Stimulated activated CD8-positive, alpha-beta memory T cell treated with anti-CD3 and anti-CD28 coated beads, Interleukin-2, amount 100 ng/mL, for 1 hour (primary cell): ENCODE measurements at places on chromosomes 3 and 15.

GRCh38 chr3:51940648-51941462 lies 849 bp downstream of the RRP9 start:
- DNase-seq: no peak

DNA sequence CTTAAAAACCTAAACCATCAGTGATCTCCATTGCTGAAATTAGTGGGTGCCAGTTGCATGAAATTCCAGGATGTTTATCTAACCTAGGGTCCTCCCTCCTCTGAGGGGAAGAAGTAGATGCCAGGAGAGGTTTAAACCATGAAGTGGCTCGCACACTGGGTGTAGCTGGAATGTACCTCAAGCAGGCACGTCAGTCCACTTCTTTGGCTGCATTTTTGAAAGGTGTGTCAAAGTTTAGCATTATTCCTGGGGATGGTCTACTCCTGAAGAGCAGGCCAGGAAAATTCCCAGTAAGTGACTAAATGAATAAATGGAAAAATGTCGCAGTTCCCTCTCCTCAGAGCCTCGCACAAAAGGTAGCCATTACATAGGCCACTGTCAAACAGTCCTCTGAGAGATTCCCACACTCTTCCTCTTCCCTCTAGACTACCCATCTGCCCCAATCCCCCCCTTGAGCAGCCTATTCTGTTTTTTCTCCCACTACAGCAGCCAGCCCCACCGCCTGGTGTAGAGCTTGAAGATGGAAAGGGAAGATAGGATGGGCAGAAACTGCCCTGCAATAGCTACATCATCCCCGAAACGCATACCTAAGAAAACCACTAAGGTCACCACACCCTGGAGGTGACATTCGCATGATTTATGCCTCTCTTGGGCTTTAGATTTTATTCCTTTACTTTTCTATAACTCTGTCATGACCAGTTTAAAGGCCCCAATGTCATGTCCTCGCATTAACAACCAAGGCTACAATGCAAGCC lies 655 bp upstream of the TMOD3 start:
- no peak for DNase-seq

- DNase-seq: no peak
Measured at GRCh38 chr3:33105341-33105948, 8.4 kb upstream of the CRTAP start.

GRCh38 chr3:36677331-36678007 lies 86.9 kb downstream of the DCLK3 start:
- no peak for DNase-seq

GRCh38 chr3:172087602-172088580 lies 48.5 kb downstream of the FNDC3B start:
- no peak for DNase-seq

- no peak for DNase-seq
Measured at GRCh38 chr15:42737529-42738328, 801 bp upstream of the CDAN1 start.

DNA sequence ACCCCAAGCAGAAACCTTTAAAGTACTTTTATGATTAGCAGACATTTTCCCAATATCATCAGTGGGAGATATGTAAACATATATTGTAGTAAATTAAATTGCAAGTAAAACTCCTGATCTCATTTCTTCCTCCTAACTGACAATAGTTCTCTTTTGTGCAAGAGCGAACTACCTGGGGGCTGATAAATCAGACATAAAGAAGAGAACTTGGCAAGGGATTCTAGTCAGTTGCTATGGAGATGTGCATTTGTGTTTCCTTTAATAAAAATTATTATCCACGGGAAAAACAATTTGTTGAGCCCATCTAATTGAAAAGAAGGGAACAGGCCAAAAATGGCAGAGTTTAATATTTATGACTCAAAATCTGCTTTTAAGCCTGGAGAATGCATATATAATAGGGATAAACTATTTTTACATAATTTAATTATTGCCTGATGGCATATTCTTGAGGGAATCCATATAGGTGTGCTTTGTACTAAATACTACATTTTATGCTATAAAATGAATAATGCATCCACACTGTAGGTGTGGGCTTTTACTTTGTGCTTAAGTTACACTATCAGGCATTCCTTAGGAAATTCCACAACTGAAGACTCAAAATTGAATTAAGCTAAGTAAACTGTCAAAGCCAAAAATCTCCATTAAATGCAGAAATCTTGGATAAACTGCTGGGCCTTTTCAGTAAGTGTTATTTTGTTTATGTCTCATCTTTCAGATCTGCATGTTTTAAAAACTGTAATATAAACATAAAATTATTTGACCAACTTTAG lies 258.1 kb downstream of the ERC2 start:
- no peak for DNase-seq

DNA sequence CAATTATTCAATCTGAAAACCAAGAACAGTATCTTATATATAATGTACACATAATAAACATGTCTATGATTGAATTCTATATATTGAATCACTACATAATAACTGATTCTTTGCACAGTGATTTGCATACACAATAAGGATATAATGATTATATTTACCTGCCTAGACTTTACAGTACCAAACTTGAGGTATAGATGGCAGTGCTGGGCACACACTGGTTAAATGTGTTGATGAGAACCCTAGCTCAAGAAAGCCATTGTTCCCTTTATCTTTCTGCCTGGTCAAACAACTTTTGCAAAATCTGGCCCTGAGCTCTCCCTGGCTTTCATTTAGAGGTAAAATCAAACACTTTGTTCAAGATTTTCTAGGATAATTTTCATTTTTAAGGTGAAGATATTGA lies 697.7 kb downstream of the TUSC7 start:
- no peak for DNase-seq

GRCh38 chr15:25597571-25597970 lies 158.7 kb upstream of the UBE3A start:
- no peak for DNase-seq

GRCh38 chr15:41417418-41418195 lies 712 bp downstream of the RTF1 start:
- DNase-seq: peak; percentile 2

DNA sequence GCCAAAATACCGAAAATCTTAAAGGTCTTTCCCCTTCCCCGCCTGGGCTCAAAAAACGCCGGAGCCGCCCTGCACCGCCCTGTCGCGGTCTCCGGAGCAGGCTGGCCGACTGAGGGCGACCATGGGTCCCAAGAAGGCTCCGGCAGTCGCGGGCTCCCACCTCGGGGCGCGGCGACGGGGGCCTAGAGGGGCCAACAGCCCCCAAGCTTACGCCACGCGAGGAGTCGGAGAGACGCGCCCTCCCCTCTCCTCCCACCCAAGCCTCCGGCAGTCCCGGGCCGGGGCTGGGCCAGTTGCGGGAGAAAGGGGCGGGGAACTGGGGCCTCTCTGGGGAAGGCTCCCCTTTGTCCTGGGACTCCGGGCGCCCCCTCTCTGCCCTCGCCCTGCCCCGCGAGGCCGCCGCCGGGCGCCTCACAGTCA lies 69.2 kb downstream of the GOLGA8B start:
- DNase-seq: no peak
